ENCODE measurements at places on chromosomes 16 and 17.

- DNase-seq, result no peak
These were observed 67.2 kb upstream of the LYRM9 start for GRCh38 chr17:27960183-27960849.

DNA sequence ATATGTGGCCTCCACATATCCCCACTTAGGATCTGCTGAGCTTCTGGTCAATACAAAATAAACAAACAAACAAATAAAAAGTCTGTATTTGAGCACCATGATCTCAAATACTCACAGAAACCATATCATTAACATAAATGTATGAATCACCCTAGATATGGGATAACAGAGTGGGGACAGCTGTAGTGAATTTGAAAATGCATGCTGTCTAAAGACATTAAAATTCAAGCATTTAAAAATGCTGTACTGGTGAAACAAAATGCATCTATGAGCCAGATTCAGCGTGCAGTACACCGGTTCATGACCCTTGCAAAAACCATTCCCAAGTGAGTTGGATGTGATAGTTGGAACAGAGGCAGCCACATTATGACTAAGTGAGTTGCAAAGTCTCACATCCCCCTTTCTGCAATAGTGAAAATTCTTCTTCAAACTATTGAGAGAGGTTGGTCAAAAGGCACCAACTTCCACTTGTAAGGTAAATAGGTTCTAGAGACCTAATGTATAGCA, 12.3 kb downstream of the GRIN2A start:
- DNase-seq, result no peak

DNA sequence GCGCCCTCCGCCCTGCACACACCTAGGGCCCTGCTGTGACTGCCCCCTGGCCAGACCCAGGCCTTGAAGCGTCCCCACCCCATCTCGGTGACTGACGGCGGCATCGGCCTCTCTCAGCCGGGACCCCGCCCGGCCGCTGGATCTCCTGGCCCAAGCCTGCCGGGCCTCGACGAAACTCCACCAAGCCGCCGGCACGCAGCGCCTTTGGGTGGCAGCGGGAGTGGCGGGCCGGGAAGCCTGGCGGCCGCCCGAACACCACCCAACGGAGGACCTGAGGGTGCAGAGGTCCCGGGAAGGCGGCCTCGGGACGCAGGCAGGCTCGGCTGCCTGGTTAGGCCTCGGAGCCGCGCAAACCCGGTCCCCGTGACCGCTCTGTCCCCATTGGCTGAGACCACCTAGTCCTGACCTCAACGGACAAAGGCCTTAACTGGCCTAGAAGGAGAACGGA, 12.0 kb upstream of the TMEM97 start:
- no peak for DNase-seq

DNA sequence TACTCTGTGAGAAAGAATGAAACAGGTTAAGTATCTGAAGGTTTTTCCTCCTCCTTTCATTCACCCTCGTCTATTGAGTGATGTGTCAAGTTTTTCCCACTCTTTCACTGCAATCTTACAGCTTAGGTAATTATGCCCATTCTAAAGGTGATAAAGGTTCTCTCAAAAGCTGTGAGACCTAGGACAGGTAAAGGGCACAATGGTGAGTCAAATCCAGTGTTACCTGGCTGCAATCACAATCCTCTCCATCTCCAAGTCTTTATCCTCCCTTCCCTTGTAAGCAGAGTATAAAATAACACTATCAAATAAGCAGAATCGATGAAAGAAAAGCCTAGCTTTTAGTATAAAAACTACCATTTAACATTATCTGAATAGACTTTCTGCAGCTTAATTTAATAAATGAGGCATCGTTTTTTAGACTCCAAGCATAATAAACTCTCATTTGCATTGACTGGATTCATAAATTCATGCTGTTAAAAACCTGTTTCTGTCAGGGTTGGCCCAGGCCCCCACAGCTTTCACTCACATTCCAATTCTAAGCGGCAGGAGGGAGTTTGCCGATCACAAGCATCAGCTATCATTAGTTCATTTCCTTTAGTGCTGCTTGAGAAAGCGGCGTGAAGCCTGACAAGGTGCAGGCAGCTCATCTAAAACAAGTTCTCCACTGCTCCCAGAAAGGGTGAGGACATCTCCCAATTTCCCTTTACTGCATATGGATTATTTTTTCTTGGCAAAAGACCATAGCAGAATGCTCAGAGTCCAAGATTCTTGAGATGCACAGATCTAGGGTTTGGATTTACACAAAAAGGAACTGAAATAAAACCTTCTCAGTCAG, 67.8 kb downstream of the CDH8 start:
- DNase-seq, result no peak

- DNase-seq, result no peak
These were observed 18.2 kb downstream of the CMTM4 start for GRCh38 chr16:66678337-66678736.

DNA sequence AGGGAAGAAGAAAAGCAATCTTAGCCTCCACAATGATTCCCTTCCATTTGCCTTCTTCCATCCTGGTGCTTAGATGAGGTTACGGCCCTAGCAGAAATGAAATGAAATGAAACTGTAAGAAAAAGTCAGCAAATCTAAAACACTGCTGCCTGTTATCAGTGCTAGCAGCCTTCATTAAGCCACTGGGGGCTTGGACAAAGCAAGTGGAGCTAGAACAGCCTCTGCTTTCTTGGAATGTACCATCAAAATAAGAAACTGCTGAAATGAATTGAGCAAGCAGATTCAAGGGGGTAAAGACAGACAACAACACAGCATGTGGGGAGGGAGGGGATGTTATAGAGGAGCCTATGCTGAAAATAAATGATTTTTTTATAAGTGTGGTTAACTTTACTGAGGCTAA, 5.1 kb downstream of the ANKFN1 start:
- no peak for DNase-seq

GRCh38 chr17:65099941-65100315, 37.2 kb upstream of the RGS9 start:
- peak; percentile 37 for DNase-seq

DNA sequence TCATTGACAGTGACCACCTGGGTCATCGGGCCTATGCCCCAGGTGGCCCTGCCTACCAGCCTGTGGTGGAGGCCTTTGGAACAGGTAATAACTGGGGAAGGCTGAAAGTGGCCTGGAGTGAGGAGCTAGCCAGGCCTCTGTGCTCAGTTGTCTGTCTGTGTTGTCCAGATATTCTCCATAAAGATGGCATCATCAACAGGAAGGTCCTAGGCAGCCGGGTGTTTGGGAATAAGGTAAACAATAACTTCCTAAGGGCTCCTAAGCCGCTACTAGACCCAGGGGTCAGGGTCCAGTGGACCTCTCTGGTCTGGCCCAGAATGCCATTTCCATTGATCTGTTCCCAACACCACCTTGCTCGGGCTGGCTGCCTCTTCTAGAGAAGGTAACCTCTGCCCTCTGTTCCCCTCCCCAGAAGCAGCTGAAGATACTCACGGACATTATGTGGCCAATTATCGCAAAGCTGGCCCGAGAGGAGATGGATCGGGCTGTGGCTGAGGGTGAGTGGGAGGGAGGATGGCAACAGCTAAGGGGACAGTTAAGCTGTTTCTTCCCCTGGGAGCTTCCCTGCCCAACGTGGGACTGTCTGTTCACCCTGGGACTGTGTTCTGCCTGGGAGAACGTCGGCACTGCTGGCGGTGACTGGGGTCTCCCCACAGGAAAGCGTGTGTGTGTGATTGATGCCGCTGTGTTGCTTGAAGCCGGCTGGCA, 1.9 kb upstream of the MLX start:
- no peak for DNase-seq

DNA sequence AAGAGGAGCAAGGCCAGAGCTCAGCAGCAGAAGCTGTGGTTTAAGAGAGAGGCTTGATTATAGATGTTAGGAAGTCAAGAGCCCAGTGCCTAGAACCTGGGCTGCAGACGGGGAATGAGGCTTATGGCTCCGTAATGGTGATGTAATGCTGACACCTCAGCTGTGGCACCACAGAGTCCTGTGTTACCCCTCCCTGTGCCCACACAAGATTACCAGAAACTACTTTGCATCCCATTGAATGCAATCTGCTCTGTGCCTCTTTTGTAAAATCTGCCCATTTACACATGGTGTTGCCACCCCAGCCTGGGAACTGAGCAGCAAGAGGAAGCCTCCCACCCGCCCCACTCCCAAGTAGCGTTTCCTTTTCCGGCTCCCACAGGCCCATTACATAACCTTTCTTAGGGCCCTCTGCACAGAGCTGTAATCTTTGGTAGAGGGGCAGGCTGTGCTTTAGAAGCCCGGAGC, 57.0 kb downstream of the PITPNC1 start:
- DNase-seq, result peak; percentile 33

DNA sequence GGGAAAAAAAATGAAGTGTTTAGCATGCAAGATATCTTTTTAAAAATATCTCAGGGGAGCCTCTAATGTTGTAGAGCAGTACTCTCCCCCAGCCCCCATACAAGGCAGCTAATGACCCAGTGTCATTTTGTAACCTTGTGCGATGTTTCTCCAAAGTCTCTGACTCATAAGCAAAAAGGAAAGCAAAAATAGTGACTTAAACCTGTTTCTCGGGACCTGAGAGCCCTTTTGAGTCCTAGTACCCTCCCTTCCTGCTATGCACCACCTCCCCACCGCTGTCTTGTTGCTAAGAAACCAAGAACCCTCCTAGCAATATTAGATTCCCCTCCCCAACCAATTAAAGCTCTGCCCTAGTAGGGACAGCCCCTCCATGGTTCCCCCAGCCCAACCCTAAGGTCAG, 2.8 kb downstream of the MYCBPAP start:
- DNase-seq, result no peak

DNA sequence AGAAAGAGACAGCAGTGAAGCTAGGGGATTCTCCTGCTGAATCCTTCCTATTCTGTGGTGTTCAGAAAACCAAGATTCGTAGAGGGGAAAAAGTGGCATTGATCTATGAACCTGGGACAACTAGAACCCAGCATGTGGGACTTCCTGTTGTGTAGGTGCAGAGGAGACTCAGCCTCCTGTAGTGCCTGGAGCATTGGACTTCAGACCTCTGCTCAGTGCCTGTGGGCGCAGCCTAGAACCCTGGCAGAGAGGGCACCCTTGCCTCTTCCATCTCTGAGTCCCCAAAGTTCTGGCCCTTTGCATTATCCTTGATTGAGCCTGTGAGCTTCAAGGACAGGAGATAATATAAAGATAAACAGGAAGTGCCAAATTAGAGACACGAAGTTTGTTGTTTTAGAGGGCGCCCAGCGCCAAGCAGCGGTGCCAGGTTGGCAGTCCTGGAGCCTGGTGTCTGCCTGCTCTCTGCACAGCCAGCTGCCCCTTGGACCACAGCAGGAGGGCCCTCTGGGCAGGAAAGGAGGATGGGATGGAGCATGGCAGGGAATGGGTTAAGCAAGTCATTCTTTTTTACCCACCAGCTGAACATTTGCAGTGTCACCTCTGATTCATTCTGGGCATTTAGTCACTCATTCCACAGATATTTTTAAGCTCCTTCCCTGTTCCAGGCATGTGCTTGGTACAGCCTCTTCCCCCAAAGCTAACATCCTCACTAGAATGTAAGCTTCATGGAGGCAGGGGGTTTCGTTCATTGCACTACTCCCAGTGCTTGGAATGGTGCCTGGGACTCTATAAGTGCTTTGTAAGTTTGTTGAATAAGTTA, 11.9 kb upstream of the SP6 start:
- DNase-seq, result no peak

GRCh38 chr17:82228278-82228841, 482 bp upstream of the SLC16A3 start:
- DNase-seq, result no peak

GRCh38 chr17:29623283-29623647, 553 bp upstream of the CORO6 start:
- no peak for DNase-seq

GRCh38 chr16:82993926-82994325, 367.2 kb downstream of the CDH13 start:
- no peak for DNase-seq

GRCh38 chr17:65287040-65287439, 149.9 kb downstream of the RGS9 start:
- DNase-seq, result no peak

GRCh38 chr16:2475413-2476344, 752 bp downstream of the TBC1D24 start:
- DNase-seq, result peak; percentile 36

DNA sequence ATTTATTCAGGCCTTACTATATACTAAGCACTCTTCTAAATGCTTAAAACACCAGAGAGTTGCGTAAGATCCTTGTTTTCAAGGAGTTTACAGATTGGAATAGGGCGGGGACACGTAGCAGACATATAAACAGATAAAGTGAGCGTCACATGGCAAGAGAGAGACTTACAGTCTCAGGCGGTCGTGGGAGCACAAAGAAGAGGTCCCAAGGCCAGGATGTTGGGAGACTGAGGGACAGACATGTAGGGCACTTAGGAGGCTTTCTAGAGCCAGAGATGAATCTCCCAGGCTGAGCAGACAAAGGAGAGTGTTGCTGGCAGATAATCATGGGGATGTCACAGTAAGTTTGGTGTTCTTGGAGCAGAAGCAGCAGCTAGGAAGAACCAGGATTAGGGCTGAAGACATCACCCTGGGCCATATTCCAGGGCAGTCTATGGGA, 119.1 kb upstream of the ANKFN1 start:
- no peak for DNase-seq

GRCh38 chr16:80614908-80615671, 74.3 kb downstream of the DYNLRB2 start:
- DNase-seq, result no peak

DNA sequence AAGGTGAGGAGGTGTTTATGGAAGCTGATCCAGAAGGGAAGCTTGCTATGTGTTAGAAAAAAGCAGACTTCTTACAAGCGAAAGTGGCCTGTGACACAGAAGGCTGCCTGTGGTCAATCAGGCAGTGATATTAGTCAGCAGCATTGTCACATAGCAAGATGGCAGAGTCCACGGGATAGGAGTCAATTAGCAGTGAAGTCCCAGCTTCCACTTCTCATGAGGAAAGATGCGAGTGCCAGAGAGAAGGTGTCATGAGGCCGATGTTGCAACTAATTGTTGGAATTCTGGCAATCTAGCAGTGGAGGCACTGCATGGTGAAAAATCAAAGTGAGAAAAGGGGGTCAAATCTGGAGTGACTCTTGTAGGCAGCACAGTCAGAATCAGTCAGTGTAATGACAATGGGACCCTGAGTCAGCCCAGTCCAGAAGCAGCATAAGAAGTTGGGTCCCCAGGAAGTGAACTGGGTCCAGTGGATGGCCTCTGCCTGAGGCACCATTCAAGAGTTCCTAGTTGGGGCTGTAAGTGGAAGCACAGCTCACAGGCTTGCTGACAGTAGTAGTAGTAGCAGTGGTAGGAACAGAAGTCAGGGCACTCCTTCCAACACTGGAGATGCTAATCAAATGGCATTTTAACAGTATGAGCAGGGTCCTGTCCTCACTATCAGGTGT, 85.1 kb downstream of the TNFRSF13B start:
- no peak for DNase-seq

GRCh38 chr16:79758615-79759346, 158.2 kb upstream of the MAF start:
- DNase-seq, result no peak

- DNase-seq, result no peak
These were observed 21.5 kb downstream of the LDAF1 start for GRCh38 chr16:21179983-21180365.

DNA sequence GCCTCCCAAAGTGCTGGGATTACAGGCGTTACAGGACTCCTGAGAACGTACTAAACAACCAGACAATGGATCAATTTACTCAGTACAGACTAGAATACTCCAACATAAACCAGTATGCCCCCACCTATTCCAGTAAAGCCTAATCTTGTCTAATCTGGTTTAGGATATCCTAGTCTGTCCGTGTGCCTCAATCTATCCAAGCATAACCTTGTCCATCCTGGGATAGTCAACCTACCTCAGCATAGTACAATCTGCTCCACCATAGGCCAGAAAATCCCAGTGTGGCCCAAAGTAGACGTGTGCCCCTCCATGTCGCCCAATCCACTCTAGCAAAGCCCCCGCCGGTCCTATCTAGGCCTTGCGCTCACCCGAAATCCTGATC, 625 bp downstream of the DVL2 start:
- no peak for DNase-seq
